ENCODE measurements at places on chromosomes 11 and 22.

GRCh38 chr11:127733552-127733951 is 733.0 kb upstream of the KIRREL3 start:
- DNase-seq, result no peak

DNA sequence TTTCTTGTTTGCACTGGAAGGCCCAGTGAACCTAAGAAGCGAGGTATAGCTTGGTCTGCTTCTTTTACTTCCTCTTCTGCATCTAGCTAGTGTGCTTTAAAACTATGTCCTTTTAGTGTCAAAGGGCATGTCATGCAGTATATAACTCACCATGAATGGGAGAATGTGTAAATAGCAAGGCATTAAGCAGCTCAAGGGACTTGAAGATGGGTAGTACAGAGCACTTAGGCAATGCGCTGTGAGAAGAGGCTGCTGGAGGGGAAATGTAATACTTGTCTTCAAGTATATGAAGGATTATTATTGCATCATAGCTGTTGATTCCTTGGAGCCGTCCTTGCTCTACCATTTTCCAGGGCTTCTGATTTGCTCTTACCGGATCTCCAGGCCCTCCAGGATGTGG is 7.6 kb downstream of the MAML2 start:
- no peak for DNase-seq

- DNase-seq, result no peak
Observed at GRCh38 chr11:8357505-8357888, 93.8 kb upstream of the LMO1 start.

DNA sequence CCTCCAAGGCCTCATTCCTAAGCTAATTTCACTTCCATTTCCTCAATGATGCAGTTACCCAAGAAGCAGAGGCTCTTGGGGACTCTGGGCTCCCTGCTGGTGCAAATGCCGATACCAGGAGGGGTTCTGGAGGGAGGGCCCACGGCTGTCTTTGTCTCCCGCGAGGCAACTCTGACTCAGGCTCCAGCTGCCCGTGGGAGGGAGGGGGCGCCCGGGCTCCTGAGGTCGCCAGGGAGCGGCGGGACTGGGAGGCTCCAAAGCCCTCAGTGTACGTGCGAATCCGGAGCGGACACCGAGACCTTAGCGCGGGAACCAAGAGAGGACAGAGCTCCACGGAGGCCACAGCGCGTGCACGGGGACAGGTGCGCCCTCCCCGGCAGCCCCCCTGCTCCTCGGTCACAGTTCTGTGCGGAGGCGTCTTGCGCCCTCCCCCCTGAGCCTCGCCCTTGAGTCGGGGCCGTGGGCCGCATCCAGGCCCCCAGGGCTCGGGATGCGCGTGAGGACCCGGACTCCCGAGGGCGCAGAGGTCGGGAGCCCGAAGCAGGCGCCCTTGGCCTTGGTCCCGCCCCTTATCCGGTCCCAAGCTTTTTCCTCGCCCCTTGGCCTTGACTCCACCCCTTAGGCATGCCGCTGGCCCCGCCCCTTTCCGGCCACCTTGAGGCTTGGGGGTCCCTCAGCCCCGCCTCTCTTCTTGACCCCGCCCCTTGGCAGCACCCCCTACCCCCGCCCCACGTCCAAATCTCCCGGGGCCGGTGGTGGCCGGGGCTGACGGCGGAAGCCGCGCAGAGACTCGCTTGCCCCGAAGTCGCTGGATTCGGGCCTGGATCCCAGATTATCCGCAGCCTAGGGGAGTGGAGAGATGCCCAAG is 4.7 kb upstream of the SHISA8 start:
- peak; percentile 65 for DNase-seq

DNA sequence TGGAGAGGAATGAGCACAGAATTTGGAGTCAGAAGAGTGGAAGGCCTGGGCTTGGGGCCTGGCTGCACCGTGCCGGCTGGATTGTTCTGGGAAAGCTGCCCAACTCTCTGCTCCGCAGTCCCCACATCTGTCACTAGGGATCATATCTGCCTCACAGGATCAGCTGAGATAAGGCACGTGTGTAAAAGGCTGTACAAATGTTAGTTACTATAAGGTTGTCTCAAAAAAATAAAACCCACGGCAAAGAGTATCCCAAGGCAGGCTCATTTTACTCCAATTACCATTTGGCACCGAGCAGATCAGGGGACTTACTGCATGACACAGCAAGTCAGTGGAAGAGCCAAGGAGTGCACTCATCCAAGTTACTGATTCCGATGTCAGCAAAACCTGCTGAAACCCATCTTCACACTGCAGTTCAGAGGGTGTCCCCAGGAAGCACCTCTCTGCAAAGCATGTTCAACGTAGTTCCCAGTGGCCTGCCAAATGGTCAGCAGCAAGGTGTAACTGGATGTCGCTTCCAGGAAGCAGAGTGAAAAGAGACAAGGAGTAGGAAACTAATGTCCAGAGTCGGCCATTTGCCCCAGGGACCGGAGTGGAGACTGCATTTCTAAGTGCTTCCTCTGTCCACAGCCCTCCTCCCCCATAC is 18.1 kb upstream of the MRTFA start:
- DNase-seq, result peak; percentile 74

GRCh38 chr11:108635106-108635505 is 29.8 kb upstream of the DDX10 start:
- DNase-seq, result no peak

- DNase-seq, result peak; percentile 72
Observed at GRCh38 chr22:30485362-30485988, 13.7 kb upstream of the SEC14L3 start.

DNA sequence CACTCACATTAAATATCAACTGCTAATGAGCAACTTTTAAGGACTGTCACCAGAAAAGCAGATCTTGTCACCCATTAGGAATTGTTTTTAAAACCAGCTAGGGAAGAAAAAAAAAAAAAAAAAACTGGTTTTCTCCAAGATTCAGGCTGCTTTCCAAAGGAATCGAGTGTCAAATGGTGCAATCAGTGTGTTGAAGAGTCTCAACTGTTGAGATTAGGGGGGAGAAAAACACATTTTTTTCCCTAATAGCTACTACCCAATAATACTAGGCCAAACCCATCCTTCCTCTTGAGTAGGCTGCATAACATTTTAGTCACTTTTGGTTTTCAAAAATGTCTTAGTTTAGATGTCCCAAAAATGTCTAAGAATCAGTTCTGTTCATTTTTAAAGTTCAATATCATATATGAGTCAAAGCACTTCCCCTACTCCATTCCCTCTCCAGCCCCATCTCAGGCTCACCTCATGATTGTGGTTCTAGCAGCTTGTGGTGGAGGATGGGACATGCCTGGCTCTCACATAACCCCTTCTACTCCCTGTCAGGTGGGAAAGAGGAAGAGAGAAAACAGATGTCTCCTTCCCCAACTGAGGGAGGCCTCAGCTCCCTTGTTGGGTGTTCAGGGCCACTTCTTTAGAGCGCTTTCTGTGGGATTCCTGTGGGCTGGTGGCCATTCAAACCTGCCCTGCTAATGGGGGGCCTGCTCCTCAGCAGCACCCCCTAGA is 193.6 kb downstream of the CWF19L2 start:
- DNase-seq, result no peak

DNA sequence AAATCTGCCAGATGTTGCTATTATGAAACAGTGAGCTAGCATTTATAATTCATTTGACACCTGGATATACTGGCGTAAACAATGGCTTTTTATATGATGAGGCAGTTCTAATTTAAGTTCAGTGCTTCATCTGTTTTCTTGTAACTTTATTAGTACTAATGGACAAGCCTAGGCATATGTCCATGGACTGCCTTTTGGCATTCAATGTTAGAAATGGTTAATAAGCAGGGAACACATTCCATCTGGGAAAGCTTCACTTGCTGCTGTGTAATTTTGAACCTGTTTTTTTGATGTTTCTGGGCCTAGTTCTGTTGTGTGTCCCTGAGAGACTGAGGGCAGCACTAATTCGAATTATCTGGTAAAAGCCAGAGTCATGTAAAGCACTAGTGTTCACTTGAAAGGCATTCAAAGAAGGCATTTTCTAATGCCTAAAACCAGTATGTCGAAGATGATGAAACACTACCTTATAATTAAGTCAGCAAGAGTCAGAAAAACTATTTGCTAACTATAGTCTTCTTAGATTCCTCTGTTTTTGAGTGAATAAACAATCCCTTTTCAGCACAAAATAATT is 138.5 kb downstream of the SWAP70 start:
- DNase-seq, result no peak

DNA sequence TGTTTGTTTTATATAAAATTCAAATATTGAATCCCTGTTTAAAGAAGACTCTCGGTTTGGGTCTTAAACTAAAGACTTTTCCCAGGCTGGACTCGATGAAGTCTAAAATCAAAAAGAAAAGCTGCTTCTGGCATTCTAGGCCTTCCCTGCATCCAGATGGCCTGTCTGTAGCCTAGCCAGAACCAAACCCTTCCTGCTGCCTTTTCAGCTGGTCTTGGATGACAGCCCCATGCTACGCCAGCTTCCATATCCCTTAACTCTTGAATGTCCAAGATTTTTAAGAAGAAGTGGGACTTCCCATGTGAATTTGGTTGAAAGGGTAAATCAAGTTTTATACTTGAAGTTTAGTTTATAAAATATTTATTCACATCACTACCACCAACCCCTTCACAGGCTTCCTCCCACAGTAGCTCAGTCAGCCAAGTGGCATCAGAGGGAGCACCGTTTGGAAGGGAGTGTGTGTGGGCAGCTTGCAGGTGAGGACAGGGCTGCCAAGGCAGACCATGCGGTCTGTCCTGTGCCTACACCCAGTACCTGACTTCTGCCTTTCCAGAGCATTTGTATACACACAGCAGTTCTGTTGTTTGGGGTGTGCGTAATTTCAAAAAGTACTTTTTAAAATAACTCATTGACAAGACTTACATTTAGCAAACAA is 18.2 kb upstream of the PSMA1 start:
- DNase-seq, result no peak

DNA sequence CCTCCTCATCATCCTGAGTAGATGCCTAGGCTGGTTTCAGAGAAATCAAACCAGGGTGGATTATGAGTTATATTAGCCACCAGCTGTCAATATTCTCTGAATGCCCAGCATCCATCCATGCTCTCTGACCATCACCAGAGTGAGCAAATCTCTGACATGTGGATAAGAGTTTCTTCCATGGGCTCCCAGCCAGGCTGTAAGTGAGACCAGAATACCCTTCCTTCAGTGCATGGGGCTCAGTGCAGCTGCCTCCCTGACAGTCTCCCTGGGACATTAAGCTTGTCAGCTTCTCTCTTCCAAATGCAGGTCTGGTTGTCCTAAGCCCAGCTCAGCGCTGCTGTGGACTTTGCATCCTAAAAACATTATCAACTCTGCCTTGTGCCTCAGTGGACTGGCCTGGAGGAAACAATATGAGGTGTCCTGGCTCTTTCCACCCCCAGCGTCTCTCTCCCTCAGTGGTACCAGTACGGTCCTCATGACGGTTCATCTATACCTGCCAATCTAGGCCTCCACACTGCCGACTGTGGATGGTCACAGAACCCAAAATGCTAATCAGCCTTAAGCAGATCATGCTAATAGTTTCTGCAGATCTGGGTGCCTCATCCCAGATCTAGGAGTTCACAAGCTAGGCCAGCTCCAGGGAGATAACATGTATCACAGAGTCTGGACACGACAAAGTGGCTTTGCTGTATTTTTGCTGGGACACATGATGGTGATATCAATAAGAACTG is 41.6 kb upstream of the PRAME start:
- no peak for DNase-seq

DNA sequence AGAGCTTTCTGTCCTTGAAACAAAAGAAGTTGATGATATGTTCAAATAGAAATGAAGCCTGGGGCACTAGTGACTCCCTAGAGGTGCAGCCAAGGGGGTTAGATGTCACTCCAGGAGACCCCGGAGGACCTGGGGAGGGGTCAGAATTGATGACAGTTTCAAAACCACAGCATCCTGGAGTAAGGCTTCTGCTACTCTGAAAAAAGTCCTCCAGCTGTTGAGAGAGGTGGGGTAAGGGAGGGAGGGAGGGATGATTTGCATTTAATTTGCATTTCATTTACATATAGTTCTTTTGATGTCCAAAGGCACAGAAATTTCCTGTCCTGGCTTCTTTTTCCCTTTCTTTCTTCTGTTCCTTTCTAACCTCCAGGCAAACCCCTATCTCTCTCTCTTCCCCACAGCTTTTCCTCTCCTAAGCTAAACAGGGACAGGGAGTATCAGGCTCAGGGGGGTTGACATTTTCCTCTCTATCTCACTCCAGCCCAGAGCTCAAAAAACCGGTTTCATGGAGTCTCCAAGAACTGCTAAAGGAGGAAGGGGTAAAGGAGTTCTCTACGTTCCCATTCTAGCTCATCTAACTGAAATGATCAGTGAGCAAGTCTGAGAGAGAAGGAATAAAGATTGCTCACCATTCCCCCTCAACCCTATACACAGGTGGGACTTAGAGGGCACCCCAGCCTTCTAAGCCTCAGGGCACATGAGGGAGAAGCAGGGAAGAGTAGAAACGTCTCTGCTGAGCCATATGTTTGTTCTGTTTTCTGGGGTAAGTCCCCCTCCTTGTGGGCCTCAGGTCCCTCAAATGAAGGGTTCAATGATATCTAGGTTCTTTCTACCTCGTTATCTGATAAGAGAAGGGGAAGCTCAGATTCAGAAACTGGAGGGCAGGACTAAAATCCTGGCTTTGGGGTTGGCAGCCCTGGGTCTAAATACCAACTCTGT is 3.5 kb upstream of the POU2F3 start:
- DNase-seq, result no peak

- DNase-seq, result no peak
Observed at GRCh38 chr11:108624196-108624925, 30.8 kb upstream of the EXPH5 start.

GRCh38 chr11:46383974-46384701 is 2.7 kb downstream of the MDK start:
- DNase-seq, result no peak

- no peak for DNase-seq
Observed at GRCh38 chr22:47452184-47452583, 689.7 kb downstream of the TBC1D22A start.

GRCh38 chr22:35170716-35171697 is 86.3 kb upstream of the HMGXB4 start:
- no peak for DNase-seq

- no peak for DNase-seq
Observed at GRCh38 chr11:119860561-119861094, 131.6 kb upstream of the NECTIN1 start.

- no peak for DNase-seq
Observed at GRCh38 chr11:640021-640706, 3.1 kb downstream of the DRD4 start.

- peak; percentile 44 for DNase-seq
Observed at GRCh38 chr11:94128291-94128745, 323 bp upstream of the PANX1 start.
